ENCODE measurements at places on chromosomes 5 and 9.

GRCh38 chr5:91052977-91053740 lies 330.0 kb downstream of the ARRDC3 start:
- DNase-seq: no peak

DNA sequence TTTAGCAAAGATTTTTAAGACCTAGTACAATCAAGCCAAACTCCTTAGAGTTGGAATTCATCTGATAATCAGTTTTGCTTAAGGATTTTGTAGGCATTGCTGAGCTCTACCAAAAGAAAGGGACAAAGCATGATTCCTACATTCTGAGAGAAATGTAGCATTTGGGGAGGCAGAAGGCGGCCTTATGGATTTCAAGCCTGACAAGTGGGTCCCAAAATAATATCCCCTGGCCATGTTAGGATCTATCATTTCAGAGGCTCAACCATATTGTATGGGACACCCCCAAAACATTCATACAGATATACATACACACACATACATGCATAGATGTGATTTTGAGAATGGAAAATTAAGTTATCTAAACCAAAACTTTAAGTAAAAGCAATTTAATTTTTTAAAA lies 257.8 kb upstream of the VLDLR start:
- DNase-seq: no peak

DNA sequence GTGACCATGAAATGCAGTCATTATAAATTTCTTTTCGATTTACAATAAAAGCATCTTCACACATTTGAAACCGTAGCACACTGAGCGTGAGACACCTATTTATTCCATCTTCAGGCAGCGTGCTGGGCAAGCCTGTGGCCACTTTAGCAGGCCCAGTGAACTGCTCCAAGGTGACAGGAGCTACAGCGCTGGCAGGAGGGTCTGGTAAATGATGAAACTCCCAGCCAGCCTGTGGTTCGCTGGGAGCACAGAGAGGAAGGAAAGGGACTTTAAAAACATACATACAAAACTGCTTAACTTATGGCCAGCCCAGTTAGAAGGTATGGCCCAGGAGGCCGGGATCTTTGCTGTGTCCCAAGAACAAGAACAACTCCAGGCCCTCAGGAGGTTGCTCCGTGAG lies 5.1 kb downstream of the RAPGEF1 start:
- DNase-seq: no peak

DNA sequence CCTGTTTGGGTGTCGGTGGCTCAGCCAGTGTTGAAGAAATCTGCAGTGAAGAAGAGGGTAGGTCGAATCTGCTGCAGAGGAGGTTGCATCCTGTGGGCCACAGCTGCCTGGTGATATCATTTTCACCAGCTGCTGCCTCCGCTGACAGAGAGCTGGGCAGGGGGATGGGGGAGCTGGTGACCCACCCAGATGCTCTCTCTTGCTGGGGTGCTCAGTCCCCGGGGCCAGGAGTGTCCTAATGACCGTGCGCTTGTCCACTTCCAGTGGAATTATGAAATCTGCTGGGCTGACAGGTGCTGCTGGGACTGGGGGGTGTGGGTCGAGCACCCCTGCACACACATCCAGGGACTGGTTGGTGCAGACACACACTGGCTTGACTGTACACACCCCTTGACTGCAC lies 83.2 kb upstream of the IRX4 start:
- no peak for DNase-seq

DNA sequence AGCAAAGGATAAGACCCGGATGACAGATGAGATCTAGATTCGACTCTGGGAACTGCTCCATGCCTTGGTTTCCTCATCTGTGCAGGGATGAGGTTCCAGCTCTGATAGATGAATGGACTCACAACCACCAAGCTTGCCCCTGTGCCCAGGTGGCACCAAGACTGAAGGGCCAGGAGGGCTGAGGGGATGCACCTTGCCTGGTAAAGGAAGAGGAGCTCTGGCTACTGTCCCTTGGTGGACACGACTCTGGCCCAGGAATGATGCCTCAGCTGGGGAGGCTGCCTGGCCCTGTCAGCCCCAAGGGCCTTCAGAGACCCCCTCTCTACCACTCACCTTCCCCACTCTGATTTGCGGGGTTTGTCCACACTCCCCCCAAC lies 24.9 kb upstream of the ANXA6 start:
- DNase-seq: no peak

DNA sequence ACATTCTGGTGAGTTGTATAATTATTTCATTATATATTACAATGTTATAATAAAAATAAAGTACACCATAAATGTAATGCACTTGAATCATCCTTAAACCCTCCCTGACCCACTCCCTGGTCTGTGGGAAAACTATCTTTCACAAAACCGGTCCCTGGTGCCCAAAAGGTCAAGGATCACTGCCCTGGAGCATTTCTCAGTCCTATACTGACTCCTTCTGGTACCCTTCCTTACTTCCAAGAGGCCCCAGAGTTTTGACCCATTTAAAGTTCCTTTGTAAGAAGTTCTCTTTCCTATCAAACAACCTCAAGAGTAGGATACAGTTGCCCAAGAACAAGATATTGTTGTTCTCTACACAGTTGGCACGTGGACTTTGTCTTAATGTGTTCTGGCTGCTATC lies 88.9 kb upstream of the TRPM3 start:
- no peak for DNase-seq

DNA sequence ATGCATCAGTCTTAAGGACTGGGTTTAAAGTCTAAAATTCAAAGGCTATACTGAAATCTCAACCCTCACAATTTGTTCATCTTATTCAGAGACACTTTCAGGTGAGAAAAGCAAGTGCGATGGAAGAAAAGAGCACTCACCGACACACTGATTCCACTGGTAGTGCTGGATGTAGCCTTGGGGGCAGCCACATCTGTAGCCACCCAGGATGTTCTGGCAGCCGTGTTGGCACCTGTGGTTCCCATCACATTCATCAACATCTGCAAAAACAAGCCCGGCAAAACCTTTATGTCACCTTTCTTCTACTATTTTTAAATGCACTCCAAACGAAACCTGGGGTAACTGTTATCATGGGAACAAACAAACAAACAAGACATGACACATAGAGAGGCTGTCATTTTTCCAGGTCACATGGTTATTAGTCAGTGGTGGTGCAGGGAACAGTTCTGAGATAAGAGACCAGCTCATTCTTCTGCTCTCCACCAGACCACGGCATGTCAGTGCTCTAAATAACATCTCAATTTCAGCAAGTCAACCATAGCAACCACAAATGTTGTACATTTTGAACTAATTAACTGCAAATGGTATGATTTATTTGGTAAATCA lies 188.4 kb downstream of the SLC12A2 start:
- DNase-seq: no peak

- DNase-seq: no peak
These were observed 149.8 kb downstream of the NR2F1-AS1 start for GRCh38 chr5:93431250-93431649.

GRCh38 chr9:72542917-72543316 lies 21.5 kb downstream of the TMC1 start:
- DNase-seq: no peak

- DNase-seq: no peak
These were observed 591.8 kb upstream of the CLINT1 start for GRCh38 chr5:158450751-158451171.

- no peak for DNase-seq
These were observed 15.7 kb upstream of the FBN2 start for GRCh38 chr5:128553747-128554146.

DNA sequence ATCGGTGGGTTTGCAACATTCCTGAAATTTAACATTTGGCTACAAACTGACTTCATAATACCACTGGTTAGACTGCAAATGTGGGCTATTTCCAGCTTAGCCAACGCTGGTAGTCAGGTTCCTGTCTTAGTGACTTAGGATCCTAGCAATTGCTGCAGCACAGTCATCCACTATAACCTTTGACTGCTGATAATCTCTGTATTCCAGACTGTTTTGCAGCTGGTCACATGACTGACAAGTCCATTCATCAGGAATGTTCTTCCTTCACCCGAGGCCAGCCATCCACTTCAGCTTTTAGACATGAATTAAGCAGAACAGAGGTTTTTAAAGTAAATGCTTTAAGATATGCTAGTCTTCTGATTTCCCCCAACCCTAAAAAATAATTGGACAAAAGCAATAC lies 425.9 kb upstream of the MPDZ start:
- no peak for DNase-seq

DNA sequence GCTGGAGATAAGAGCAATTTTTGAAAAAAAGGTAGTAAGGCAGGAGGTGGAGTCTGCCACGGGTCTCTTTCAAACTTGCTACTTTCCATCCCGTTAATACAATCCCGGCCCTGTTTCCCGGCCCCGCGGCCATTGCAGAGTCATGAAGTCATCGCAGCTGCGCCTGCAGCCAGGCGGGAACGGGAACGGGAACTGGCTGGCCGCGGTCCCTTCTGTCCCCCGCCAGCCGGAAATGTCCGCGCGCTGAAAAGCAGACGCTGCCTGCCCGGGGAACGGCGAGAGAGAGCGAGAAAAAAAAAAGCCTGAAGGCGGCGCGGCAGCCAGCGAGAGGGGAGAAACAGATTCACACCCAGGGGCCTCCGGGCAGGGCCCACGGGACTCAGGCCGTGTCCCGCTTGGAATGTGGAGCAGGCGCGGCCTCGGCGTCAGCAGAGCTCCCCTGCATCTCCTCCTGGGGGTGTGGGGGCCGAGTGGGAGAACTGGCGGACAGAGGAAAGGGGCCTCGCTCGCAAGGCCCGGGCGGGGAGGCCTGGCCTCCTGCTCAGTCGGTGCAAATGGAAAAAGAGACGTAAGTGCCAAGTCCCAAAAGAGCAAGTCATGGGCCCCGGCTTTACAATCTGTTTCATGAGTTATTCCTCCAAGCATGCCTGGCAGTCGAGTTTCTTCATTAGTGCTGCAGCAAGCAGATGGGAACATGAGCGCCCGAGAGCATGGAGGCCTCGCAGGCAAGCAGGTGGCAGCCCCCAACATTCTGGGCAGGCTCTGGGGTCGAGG lies 201.2 kb upstream of the GAS1 start:
- no peak for DNase-seq

GRCh38 chr5:118558871-118559270 lies 429.5 kb downstream of the DTWD2 start:
- DNase-seq: no peak

GRCh38 chr5:73682176-73682575 lies 56.2 kb downstream of the ARHGEF28 start:
- no peak for DNase-seq

DNA sequence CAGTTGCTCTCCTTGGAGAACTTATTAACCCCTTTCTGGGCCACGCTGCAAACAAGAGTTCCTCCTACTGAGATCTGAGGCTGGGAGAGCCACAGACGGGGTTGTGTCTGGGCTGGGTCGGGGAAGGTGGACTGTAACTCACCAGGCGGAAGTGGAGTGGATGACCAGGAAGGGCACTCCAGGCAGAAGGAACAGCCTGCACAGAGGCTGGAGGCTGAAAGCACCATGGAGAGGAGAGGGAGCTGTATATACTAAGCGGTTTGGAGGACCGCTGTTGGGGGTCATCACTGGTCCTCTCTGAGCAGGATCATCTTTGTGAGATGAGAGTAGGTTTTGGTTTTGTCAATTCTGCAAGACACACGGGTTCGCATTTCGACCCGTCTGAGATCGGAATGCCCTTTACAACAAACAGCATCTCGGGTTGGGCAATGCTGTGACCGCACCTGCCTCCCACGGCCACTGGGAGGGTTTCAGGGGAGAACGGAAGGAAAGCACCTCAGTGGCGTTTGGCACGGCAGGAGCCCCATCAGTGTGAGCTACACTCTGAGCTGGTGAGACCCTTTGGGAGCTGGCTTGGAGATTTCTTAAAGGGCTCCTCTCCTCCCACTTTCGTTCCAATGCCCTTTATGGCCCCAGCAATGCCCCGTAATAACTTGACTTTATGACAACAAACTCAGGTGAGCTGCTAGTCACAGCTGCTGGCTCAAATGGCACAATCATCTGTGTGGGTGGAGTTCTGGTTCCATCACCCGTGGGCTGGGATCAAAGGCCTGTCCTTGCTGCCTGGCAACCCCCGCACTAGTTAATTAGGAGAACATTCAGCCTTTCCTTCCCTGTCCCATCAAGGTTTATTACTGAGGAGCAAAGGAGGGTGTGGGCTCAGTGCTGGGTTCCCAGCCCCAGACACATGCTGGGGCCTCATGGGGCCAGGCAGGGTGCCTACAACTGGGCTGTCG lies 18.7 kb upstream of the NEURL1B start:
- DNase-seq: no peak

GRCh38 chr9:88926781-88927505 lies 64.3 kb upstream of the S1PR3 start:
- DNase-seq: no peak
